Activated T-helper 1 cell treated with Interleukin-2 at 50 U/mL for 16 hours (primary cell): ENCODE measurements at places on chromosomes 16 and 17.

GRCh38 chr17:67281053-67281452, 36.1 kb upstream of the HELZ start:
- DNase-seq = no peak

GRCh38 chr17:671076-671762, 43.4 kb downstream of the VPS53 start:
- no peak for DNase-seq

DNA sequence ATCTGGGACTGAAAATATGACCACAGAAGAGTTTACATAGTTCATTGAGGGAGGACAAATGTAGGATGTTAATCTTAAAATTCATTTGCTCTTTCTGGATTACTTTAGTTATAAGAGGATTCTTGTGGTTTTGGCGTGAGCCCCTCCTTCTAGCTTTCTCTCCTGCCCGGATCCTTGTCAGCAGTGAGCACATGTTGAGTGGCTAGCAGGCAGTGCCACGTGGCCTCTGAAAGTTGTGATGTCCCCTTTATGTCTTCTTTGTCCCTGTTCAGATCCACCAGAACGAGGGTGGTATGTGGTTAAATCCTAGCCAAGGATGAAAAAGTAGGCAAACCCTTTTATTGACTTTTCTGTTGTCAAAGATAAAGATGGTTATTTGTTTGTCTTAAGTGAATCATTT, 83.8 kb downstream of the GNAO1 start:
- DNase-seq = no peak

DNA sequence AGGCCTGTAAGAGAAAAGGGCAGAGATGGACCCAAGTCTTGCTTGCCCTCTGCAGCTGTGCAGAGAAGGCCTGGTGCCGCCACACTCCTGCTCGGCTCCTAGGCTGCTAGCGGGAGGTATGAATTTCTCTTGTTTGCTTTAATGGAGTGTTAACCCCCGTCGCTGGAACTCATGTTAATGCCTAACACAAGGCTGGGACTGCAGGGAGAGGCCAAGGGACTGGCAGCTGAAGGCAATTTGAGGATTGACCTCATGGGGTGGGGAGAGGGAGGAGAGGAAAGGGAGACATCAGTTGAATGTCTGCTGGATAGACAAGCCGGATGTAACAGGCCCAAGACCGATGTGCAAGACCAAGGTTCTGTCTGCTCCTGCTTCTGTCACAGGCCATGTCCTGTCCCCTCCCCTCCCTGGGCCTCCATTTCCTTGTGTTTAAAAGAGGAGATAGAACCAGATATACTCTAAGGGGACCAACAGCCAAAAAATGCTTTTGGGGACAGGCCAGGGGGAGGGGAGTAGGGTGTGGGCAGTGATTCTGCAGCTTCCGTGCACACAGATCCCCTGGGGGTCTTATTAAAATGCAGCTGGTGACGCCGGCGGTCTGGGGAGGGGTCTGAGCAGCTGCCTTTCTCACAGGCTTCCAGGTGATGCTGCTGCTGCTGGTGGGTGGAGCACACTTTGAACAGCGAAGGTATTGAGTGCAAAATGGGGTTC, 46.7 kb upstream of the TBX2 start:
- DNase-seq = no peak

GRCh38 chr17:78637643-78638420, 60.6 kb upstream of the DNAH17 start:
- DNase-seq = no peak

- no peak for DNase-seq
Measured at GRCh38 chr17:58232707-58233156, 5.7 kb upstream of the LPO start.

DNA sequence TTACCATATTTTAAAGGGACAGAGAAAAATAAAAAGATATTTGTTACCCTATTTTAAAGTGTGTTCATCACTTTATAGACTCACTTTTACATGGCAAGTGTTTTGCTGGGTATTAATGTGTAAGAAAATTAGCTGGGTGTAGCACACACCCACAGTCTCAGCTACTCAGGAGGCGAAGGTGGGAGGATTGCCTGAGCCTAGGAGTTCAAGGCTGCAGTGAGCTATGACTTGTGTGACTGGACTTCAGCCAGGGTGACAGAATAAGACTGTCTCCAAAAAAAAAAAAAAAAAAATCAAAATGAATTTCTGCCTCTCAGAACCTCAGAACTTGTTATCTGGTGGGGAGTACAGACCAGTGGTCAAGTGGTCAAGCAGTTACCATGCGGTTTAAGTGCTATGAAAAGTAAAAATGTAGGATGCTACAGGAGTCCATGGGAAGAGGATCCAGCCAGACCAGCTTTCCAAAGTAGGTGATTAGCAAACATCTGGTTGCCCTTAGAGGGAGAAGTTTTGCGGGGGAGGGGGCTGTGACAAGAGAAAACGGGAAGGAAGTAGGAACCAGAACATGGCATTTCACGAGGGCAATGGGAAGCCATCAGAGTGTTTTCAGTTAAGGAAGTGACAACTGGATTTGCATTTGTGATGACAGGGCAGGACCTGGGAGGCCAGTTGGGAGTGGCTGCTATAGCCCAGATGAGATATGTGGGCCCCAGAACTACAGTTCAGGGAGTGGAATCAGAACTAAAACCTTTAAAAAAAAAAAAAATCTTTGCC, 13.9 kb downstream of the CNEP1R1 start:
- no peak for DNase-seq

DNA sequence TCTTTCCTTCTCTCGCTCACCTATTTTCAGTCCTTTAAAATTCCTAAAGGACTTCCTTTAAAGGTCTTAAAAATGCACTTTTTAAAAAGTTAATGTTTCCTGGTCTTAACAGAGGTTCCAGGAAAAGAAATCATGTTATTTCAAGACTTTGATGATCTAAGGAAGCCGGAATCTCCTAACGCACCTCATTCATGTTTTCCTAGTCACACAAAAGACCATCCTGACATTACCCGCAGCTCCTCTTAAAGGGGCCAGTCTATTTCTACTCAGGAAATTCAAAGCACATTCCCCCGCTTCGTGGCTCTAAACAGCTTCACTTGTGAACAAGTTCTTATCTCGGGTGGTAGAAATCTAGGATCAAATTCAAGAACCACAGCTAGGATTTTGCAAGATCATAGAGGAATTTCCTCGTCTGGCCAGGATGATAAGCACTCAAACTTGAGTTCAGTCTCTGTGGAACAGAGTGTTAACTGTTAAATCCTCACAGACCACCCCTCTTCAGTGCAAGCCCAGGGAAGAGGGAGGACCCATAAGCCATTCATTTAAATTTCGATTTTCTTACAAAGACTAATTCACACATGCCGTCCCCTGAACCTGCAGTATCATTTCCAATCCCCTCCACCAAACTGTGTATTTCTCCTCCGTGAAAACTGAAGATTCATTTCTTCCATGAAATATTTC, 137.1 kb upstream of the AXIN2 start:
- no peak for DNase-seq

DNA sequence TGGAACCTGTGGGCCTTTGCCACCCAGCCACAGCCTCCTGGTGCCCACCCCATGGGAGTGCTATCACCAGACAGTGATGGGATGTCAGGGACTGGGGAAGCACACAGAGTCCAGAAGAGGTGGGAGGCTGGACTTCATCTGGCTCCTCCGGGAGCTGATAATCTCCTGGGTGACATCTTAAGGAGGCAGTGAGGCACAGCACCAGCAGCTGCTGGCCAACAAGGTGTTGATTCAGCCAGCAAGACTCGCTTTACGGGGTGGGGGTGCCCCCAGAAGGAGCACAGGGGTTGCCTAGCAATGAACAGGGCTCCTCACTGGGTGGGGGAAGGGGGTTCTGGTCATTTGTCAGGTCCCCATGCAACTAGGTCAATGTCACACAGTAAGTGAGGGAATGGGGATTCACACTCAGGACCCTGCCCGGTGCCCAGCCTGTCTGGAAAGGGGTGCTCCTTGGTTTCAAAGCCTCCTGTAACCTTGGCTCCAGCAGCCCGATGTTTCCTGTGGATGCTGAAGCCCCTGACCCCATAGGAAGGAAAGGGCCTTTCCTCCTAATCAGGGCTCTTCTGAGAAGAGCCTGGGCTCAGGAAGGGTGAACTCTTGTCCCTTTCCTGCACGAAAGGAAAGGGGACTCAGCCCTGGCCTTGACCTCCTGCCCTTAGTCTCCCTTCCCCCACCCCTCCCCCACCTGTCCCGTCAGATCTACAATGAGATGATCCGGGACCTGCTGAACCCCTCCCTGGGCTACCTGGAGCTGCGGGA, 17.7 kb downstream of the KIF19 start:
- DNase-seq = no peak

DNA sequence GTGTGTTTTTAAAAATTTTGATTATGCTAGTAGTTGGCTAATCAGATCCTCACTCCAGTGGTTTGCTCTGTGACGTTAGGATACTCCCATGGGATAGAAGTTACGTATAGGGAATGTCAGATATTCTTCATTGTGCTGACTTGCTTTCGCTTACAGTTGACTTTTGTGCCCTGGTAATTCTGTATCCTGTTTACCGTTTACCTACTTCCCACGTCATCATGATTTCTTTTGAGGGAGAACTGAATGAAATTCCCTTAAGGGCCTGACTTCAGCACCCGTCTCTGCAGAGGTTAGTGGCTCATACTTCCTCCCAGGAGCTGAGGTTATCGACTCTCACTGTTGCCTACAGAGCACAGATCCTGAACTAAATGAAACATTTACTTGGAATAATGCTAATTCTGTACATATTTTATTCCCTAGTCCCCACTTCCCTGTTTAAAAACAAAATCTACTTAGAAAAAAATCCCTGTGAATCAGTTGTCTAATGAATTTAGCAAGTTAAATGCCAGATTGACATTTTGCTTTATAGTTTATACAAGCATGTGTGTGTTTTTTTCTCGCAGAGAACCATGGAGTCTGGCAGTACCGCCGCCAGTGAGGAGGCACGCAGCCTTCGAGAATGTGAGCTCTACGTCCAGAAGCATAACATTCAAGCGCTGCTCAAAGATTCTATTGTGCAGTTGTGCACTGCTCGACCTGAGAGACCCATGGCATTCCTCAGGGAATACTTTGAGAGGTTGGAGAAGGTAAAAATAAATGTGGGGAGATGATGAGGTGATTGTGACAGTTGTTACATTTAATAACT, 2.8 kb downstream of the PRKAR1A start:
- DNase-seq = no peak

GRCh38 chr17:46733837-46734475, 84.5 kb downstream of the WNT3 start:
- no peak for DNase-seq

- no peak for DNase-seq
Measured at GRCh38 chr17:71522383-71522782, 598.4 kb upstream of the SOX9 start.

- no peak for DNase-seq
Measured at GRCh38 chr16:63625126-63625525, 1496.7 kb downstream of the CDH11 start.

DNA sequence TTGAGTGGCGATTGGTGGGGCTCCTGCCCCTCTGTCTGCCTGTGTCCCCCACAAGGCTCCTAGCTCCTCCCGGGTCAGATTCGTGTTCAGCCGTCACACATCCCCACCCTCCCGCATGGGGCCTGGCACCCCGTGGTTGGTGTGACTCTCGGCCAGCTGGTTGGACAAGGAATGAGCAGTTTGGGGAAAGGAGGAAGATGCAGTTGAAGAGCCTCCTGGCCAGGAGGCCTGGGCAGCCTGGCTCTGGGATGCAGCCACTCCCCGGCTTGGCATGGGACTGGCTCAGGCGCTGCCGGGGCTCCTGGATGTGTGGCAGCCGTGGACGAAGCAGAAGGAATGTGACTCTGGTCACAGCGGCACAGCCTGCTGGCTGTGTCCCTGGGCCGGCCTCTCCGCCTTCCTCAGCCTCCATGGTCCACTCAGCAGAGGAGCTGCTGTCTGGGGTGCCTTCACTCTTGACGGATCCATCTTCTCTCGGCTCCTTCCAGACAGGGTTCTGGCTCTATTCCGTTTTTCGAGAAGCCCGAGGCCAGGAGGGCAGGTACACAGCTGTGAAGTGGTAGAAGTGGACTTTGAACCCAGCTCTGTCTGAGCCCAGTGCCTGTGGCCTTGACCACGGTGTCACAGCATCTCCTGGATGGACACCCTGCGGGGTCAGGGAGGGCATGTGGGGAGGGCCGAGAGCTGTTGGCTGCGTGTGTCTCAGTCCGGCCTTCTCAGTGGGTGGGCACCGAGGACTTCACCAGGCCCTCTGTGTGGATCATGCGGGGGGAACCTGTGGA, 2.1 kb downstream of the TRAF7 start:
- no peak for DNase-seq

DNA sequence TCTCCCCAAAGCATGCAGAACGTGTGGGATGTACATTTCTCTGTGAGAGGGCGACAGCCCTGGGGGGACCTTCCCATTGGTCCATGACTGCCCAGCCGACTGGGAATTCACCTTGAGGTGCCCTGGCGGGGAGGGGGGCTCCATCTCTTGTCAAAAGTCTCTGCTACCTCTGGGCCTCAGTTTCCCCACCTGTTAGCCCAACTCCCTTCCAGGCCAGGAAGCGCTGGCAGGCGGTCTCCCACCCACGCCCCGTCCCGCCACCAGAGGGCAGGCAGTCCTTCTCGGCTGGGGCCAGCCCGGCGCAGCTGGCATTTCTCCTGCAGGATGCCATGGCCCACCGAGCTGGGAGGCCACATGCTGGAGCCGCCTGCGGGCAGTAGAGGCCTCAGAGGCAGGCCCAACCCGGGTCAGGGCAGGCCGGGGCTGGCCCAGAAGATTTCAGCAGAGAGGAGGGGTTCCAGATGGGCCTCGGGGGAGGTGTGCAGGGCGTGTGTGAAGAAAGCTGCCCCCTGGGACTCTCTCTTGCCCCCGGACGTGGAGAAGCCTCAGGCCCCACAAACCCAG, 16.6 kb downstream of the CD7 start:
- peak; percentile 52 for DNase-seq

DNA sequence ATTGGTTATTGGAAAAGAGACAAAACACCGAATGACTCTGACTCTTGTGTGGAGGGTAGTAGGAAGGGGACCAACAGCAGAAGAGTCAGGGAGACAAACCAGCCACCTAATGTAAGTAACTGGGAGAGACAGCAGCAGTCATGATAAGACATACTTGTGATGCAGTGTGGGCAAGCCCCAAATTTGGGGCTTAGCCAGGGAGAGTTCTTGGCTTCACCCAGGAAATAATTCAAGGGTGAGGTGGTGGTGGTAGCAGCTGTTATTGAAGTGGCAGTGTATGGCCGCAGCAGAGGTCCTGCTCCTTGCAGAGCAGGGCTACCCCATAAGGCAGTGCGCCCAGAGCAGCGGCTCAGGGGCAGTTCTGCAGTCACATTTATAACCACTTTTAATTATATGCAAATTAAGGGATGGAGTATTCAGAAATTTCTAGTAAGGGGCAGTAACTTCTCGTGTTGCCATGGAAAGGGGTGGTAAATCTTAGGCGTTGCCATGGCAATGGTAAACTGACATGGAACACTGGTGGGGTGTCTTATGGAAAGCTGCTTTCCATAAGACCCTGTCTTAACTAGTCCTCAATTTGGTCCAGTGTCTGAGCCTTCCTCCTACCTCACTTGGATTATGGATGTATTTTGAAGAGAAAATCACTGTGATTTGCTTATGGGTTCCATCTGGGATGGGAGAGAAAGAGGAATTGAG, 317.1 kb downstream of the PHKB start:
- DNase-seq = no peak
